ENCODE measurements at places on chromosomes 16 and 17.

GRCh38 chr17:77959126-77959925 is 823 bp downstream of the TNRC6C start:
- DNase-seq, result no peak

- no peak for DNase-seq
These were observed 95.2 kb upstream of the AXIN2 start for GRCh38 chr17:65656390-65657250.

DNA sequence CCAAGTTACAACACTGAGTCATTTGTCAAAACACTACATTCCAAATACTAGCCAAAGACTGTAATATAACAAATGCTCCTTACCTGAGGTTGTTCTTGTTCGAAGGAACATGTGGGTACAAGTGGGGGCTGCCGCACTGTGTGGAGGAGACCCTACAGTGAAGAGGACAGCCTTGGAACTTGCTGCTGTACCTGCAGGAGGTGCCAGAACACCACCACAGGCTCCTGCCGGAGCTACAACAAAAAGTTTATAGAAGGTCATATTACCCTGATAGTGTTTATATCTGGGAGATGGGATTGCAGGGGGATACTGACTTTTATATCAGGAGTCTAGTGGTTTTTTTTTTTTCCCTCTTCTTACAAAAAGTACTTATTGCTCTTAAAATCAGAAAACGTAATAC is 37.8 kb upstream of the ALDH3A1 start:
- no peak for DNase-seq

DNA sequence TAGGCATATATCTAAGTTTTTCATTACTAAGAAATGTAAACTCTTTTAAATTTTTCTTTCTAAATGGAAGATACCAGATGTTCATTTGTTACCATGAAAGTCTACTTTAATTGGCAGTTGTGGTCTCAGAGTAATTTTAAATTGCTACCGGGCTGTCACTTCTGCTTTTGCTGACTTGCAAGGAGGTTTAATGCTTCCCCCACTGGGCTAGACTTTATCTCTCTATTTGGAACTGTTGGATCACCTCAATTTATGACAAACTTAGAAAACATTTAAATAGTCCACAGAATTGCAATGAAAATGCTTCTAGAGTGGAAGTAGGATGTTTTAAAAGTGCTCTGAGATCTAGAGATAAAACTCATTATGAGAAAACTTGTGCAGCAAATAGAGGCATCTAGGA is 479.8 kb upstream of the GOT2 start:
- no peak for DNase-seq

DNA sequence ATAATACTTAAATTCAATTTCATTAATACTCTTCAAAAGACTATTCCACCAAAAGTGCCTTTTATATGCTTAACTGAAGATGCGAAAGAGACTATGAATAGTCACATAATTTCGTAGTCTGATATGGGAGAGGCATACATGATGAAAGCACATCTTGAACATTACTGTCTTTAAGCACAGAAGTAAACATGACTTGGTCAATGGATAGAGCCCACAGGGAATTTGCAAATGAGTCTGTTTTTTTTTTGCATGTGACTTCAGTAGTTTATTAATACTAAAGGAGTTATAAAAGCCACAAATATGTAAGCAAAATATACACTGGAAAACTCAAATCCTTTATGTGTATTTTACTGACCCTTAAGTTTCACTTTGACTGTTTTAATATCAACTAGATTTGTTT is 15.9 kb downstream of the ADPRM start:
- no peak for DNase-seq

DNA sequence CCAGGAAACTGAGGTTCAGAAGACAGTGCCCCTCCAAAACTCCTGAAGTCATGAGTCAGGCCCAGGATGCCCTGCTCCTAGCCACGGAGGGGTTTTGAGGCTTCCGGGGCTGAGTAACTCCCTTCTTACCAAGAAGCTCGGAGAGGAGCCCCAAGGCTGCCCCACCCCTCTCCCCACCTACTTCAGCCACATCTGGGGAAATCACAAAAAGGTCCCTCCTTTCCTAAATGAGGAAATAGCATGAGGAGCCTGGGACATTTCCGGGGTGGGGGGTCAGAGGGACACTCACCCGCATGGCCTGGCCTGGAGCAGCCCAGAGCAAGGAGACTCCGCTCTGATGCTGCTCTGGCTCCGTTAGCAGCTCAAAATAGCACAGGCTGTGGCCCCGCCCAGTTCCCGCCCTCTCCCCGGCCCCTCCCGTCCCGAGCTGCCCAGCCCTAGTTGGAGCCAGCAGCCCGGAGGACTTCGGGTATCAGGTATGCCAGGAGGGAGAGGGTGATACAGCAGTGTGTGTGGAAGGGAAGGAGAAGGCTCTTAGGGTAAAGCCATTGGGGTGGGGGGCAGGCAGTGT is 40.1 kb downstream of the MYO18A start:
- DNase-seq, result no peak

DNA sequence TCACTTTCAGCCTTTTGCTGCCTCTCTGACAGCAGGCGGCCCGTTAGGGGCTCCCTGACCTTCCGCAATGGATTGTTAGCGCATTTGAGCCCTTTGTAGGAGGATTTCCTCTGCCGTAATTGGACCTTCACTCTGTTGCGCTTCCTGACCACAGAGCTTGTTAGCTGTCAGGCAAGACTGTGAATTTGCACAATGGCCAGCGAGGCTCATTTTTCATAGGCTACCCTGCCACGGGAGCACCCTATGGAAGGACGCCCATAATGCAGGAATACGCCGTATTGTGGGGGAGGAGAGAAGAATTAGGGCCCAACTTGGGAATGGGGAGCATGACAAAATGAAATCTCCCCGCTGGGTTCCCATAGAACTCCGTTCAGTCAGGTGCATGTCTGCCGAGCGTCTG is 205.2 kb upstream of the NLRP1 start:
- no peak for DNase-seq

GRCh38 chr17:57601143-57601735 is 143.9 kb downstream of the CCDC182 start:
- no peak for DNase-seq

DNA sequence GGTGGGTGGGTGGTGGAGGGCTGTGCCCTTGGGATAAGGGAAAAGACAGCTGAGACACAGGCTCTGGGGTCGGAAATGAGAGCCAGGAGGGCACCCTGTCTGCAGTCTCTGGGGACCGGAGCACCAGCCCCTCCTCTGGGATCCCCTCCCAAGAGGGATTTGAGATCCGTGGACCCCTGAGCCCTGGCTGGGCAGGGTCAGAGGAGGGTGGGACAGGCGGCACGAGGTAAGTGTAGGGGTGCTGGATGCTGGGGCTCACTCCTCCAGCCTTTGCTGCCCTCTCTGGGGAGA is 425 bp downstream of the SGSH start:
- DNase-seq, result no peak

DNA sequence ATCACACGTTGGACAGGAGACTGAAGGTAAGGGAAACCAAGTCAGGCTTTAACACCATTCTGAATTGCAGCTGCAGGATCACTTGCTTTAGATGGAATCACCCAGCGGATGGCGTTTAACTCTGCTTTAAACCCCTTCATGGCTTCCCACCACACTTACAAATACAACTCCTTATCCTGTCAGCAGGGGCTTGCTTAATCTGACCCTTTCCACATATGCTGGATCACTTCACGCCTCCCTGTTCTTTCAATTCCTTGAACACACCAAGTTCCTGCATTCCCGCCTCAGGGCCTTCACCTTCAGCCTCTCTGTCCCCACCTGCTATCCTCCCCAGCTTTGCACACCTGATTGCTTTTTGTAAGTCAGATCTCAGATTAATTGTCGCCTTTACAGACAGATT is 442.2 kb downstream of the MAF start:
- no peak for DNase-seq

DNA sequence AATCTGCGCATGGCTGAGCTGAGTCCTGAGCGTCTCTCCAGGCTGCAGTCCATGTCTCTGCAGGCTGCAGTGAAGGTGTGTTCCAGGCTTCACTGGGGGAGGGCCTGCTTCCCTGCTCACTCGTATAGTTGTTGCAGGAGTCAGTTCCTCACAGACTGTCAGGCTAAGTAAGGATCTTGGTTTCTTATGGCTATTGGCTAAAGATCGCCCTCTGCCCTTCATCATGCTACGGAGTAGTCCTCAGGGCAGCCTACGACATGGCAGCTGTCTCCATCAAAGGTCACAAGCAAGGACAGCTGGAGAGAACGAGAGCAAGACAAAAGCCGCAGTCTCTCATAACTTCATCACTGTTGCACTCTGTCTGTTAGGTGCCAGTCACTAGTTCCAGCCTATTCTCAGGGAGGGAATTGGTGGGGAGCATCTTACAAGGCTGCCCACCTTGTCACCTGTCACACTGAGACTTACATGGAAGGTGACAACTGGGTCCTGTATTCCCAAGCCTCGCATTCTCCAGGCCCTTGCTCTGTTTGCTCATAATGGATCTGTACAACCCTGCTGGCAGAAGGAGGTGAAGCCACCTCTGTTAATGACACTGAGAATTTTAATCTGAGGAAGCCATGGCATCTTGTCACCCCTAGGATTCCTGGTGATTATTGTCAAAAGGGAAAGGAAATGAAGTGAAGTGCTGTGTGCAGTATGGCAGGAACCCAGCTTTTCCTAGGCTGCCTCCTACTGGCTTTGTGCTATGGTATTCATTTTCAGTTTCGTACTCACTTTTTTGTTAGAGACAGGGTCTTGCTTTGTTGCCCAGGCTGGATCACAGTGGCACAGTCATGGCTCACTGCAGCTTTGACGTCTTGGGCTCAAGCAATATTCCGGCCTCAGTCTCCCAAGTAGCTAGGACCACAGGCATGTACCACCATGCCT is 43.4 kb downstream of the MFSD11 start:
- DNase-seq, result no peak

- no peak for DNase-seq
These were observed 54.2 kb downstream of the TMEM100 start for GRCh38 chr17:55668312-55668920.

DNA sequence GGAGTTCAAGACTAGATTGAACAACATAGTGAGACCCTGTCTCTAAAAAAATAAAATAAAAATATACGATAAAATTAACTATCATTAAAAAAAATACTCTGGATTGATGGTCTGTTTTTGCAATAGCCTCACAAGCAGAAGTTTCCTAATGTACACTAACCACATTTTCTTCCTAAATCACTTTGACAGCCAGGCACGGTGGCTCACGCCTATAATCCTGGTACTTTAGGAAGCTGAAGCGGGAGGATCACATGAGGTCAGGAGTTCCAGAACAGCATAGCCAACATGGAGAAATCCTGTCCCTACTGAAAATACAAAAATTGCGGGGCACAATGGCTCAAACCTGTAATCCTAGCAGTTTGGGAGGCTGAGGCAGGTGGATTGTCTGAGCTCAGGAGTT is 64.7 kb downstream of the HELZ start:
- no peak for DNase-seq

DNA sequence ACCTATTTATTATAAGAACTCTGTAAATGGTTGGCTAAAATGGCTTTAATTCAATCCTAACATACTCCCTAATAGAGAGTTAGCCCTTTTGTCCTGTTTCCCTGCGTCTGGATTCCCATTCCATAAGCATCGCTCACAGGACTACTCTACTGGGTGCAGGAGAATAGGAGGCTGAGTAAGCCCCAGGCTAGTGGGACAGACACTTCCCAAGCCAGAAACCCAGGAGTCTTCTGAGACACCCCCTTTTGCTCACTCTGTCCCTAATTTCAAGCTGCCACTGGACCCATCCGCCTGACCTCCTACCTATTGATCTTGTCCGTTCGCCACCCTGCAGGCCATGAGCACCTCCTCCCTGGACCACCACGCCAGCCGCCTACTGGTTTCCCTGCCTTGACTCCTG is 16.7 kb upstream of the TOB1 start:
- DNase-seq, result no peak

GRCh38 chr17:63751806-63752205 is 10.2 kb upstream of the STRADA start:
- DNase-seq, result no peak

GRCh38 chr16:17382949-17383863 is 87.6 kb downstream of the XYLT1 start:
- DNase-seq, result no peak

GRCh38 chr17:74768069-74768762 is 7.9 kb downstream of the NAT9 start:
- no peak for DNase-seq

- peak; percentile 68 for DNase-seq
These were observed 2.0 kb upstream of the C17orf99 start for GRCh38 chr17:78144147-78144719.

GRCh38 chr16:46627746-46628145 is 6.6 kb upstream of the SHCBP1 start:
- DNase-seq, result no peak

DNA sequence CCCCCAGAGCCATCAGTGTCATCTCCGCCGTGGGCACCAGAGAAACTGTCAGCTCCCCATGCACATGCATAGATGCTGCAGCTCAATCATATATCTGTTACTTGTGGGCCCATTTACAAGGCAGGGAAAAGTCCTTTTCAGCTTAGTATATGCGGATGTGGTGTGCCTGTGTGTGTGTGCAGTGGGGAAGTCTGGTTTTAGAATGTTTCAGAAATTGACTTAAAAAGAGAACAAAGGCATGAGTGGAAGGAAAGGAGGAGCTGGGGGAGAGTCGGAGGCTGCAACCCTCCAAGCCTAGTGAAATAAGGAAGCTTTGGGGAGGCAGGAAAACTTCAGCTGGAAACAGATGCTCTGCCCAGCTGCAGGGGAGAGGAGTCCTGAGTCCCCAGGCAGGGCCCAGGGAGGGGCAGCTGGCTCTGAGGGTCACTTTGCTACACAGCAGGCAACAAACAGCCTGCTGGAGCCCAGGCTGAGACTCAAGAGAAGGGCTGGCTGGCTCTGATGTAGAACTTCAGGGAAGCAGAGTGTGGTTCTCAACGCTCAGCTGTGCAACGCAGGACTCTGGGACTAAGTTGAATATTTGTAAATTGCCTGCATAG is 11.1 kb upstream of the CD300LD start:
- no peak for DNase-seq

DNA sequence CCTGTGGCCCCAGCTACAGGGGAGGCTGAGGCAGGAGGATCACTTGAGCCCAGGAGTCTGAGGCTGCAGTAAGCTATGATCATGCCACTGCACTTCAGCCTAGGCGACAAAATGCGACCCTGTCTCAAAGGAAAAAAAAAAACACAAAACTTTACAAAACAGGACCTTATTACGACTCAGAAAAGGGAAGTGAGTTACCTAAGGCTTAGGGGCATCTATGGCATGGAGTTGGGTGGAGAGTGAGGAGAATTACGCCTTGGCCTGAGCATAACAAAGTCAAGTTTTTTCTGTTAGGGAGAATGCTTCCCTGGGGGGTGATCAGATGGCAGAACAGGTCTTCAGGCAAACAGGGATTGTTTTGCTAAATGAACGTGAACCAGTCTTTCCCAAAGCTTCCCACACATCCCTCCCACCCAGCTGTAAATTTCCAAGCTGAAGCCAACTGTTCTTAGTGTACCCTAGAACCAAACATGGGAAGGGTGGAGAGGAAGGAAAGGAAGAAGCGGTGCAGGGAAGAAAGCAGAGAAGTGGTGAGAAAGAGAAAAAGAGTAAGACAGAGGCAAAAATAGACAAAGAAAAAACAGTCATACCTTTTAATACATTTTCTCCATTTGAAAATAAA is 24.6 kb upstream of the TNRC6C start:
- DNase-seq, result no peak

- no peak for DNase-seq
These were observed 17.7 kb downstream of the NLRC5 start for GRCh38 chr16:57007050-57007449.

All from left renal pelvis (tissue), 4 donors.